ENCODE measurements at places on chromosomes 1 and 21.

DNA sequence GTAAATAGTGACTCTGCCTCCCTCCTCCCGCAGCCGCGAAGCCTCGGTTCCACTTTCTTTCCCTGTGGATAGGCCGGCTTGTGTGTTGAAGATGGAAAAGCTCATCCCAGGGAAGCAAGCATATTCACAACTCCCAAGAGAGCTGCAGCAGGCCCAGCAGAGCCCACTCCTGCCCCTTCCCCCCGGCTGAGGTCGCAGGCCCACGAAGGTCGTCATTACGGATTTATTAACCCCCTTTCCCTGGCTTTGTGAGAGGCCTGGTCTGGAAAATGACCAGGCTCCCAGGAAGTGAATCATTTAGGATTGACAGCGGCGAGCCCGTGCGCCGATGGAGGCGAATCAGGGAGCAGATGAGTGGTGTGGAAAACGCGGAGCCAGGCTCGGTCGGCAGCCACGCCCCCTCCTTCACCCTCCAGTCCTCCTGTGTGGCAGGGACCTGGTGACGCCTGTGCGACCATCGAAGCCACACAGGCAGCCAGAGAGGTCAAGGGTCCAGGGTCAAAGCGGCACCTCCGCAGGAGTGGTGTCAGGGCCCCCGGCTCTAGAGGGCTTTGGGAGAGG lies 93.4 kb downstream of the PRDM16 start:
- DNase-seq: no peak

GRCh38 chr1:165056914-165057313 lies 299.6 kb downstream of the LMX1A start:
- DNase-seq: no peak

GRCh38 chr1:30475201-30475600 lies 248.2 kb downstream of the MATN1 start:
- no peak for DNase-seq

DNA sequence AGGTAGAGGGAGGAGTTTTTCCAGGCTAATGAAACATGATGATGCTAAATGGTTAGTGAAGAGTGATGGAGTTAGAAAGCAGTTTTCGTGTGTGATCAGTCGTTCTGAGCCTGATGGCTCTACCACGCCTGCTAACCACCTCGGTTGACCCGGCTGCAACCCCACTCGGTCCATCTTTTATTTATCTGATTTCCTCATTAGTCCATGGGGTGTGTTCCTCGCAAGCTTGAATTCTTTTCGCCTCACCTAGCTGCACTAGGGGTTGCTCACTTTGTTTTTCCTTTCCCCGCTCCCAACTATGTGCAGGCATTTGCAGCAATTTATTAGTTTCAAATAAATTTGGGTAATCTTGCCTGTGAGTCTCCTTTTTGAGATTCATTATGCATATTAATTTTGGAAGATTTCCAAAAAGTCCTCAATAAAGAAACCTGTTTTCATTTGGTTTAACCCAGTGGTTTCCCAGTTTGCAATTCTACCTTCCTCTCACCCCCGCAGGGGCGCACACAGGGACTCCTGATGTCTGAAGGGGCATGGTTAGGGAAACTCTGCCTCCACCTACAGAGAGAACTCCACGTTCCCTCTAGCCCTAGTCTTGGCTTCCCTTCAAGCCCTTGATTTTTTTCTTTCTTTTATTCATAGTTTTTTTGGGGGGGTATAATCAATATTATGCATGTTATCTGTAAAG lies 12.6 kb downstream of the B3GALT5 start:
- no peak for DNase-seq

- DNase-seq: no peak
These were observed 114.3 kb downstream of the NMNAT2 start for GRCh38 chr1:183303901-183304300.

GRCh38 chr1:208240662-208241355 lies 3.4 kb downstream of the PLXNA2 start:
- no peak for DNase-seq

DNA sequence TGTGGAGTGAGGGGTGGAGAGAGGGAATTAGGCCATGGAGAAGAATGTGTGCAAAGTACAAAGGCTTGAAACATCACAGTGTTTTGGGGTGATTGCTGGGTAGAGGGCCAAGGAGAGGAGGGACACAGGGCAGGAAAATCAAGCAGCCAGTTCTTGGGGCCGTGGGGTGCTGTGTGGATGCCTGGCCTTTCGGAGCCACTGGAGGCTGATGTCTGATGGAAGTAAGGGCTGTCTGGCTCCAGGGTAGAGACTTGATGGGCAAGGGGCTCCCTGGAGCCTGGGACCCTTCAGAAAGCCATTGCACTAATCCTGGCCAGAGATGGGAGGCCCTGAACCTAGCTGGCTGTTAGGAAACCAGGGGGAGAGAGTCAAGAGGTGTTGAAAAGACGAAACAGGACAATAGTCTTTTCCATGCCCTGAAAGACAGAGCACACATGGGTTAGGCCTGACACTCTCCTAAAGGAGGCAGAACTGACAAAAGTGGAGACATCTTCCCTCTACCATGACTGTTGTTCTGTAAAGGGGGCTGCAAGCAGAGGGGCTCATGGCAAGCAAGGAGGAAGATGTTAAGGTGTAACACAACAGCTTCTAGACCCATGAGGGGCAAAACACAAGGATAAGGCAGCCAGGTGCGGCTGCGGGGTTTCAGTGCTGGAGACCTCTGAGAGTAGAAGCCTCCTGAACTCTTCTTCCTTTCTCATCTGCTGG lies 21.0 kb downstream of the ATF3 start:
- no peak for DNase-seq

GRCh38 chr1:206970446-206970845 lies at the start of gene FCAMR:
TSS of gene FCAMR (minus strand) at chr1:206970460. CDS start at chr1:206970125, 335 bp downstream.
- no peak for DNase-seq

GRCh38 chr1:161978011-161978790 lies 45.5 kb downstream of the OLFML2B start:
- no peak for DNase-seq

DNA sequence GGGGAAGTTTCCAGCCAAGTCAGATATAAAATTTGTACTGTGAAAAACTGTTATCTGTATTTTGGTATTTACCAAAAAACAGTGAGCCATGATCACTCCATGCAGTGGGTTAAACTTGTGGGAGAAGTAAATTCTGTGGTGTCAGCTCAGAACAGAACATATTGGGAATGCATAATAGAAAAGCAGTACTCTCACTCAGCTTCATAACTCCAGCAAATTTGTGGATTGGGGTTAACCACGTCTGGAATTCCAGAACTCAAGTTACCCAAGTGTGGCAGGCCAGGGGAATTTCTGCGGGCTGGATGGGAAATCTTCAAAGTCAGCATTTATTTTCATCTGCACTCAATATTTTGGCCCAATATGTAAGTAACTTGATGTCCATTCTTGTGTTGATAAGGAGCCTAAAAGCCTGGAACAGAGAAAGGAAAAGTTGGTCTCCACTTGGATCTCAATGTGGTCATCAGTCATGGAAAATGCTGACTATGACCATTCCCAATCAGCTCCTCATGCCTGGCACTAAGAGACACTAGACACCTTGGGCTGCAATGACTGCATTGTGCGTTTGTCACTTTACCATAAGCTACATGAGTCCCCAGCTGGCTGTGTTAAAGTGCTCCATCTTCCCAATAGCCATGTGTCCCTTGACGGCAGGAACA lies 39.1 kb upstream of the ENAH start:
- DNase-seq: no peak

DNA sequence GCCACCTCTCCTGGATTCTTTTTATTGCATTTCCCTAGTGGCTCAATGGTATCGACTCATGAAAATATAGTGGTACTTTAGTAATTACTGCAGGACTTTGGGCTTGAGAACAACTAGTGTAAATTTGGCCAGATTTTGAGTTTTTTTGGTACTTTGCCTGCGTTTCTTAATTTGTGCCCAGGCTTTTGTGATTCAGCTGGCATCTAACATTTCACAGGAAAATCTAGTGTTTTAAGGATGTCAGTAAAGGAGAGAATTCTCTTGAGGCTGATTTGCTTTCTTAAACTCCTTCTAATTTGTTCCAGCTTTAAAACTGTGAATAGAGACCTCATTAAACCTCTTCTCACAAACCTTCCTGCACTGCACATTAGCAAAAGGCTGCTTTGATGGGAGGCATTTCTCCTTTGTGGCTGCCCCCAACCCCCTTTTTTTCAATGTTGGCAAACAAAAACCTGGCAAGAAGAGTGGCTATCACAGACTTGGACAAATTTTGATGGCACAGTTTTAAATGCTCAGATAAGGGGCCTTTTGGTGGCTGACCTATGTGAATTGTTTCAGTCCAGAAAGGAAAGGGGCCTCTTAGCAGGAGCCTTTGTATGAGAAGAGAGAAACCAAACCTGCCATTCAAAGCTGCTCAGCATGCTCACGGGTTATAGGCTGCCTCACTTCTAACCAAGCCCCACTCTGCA lies 113.4 kb upstream of the RAVER2 start:
- DNase-seq: no peak

- no peak for DNase-seq
These were observed 490.4 kb downstream of the PTPRC start for GRCh38 chr1:199129247-199129646.

DNA sequence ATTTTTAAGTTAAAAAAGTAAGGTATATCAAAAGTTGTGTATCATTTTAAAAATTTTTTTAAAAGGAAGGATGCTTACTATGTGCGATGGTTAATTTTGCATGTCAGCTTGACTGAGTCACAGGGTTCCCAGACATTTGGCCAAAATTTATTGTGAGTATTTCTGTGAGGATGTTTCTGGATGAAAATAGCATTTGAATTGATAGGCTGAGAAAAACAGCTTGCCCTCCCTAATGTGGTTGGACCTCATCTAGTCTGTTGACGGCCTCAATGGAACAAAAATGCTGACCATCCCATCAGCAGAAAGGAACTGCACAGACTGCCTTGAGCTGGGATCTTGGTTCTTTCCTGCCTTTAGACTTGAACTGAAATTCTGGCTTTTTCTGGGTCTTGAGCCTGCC lies 724.5 kb downstream of the NCAM2 start:
- DNase-seq: no peak

DNA sequence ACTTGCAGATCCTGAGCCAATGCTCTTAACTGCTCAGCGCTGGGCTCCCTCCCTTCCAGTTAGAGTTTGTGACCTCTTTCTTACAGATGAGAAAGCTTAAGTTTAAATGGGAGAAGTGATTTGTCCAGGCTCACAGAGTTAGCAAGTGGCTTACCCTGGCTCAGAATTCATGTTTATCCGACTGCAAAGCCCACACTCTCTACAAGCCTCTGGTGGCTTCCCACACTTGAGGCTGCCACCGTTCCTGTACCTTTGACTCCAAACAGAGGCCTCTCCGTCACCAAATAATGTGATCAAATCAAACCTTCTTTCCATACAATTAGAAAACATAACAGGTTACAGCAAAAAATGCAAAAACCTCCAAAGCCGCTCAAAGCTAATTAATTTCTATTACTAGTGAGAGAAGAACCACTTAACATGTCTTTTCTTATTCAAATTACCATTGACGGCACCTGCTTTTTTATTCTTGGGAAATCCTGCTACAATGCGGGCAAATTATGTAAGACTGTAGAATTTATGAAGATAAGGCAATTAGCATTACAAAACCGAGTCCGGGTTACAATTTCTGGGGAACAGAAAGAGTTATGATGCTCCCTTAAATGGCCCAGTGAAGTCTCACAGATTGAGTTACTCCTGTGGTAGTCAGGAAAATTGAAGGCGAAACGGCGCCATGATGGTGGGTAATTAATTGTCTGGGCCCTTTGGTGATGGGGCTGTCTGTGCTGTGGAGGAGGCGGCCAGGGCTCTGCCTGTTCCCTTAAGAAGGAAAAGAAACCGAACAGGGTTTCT lies 324.3 kb upstream of the POU3F1 start:
- DNase-seq: no peak

GRCh38 chr21:45979141-45979631 lies 2.4 kb upstream of the COL6A1 start:
- no peak for DNase-seq

DNA sequence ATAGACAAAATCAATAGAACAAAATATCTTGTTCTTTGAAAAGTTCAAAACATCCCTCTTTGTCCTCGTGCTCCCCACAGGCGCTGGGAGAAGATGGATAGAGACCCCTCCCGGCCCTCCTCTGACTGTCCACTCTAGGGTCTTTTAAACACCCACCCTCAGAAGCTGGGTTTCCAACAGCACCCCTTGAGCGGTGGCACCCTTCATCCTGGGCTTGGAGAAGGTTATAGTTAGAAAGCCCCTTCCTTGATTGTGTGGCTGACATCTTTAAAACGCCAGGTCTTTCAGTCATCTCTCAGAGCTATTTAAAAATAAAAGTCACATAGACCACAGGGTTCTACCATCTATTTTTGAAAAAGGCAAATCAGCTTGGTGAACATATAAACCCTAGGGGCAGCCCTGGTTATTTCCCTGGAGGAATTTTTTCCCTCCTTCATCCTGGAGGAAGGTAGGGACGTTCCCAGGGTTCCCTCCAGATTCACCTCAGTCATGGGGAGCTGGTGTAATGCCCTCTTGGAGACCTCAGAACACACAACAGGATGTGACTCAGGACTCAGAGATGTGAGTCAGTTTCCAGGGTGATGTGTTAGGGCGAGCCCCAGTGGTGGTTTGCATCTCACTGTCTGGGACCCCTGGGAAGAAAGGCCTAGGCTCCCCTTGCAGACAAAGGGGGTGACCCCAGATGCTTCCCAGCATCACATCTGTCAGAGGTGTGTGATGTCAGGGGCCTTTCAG lies 138.5 kb downstream of the CLIC6 start:
- DNase-seq: peak; percentile 73

DNA sequence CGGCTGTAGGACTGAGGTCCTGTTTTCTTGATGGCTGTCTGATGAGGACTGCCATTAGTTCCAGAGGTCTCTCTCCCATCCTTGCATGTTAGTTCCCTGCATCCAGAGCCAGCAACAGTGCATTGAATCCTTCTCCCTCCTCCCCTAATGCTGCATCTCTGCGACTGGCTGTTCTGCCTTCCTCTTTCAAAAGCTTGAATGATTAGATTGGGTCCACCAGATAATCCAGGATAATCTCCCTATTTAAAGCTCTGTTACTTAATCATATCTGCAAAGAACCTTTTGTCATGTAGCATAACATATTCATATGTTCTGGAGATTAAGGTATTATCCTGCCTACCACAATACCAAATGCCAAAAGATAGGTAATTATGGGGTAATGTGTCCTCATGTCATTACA lies 377.5 kb downstream of the GPATCH2 start:
- no peak for DNase-seq

DNA sequence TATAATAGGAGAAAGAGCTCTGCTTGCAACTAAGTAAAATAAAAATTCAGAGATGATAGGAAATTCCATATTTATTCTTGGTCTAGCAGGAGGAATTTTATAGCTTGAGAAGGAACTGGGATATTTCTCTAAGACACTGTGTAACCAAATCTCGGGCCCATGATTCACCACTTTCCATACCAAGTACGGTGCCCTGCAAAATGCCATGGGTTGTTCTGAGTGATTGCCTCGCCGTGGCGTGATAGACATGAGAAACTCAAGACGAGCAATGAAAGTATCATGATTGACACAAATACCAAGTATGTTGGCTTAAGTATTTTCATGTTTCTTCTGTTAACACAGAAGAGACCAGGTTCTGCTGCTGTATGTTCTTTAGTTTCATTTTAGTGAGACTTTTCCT lies 167.2 kb downstream of the LMO4 start:
- no peak for DNase-seq

DNA sequence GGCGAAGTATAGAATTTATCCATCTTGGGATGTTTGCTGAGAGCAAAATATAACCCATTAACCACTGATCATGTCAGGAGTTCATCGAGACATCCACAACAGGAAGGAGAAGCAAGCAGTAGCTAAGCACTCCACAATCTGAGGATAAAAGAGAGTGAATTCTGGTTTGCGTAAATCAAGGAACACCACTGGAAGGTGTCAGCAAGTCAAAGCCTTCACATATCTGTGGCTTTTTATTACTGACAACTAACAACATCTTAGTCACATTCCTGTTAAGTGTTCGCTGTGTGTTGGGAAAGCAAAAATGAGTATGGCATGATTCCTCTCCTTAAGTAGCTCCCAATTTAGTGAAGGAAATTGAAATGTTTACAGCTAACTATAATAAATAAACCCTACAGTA lies 44.5 kb upstream of the DARS2 start:
- DNase-seq: no peak

All from CD4-positive, alpha-beta T cell treated with Interleukin-6 for 4 hours (primary cell).